ENCODE measurements at places on chromosomes 7 and 10.

DNA sequence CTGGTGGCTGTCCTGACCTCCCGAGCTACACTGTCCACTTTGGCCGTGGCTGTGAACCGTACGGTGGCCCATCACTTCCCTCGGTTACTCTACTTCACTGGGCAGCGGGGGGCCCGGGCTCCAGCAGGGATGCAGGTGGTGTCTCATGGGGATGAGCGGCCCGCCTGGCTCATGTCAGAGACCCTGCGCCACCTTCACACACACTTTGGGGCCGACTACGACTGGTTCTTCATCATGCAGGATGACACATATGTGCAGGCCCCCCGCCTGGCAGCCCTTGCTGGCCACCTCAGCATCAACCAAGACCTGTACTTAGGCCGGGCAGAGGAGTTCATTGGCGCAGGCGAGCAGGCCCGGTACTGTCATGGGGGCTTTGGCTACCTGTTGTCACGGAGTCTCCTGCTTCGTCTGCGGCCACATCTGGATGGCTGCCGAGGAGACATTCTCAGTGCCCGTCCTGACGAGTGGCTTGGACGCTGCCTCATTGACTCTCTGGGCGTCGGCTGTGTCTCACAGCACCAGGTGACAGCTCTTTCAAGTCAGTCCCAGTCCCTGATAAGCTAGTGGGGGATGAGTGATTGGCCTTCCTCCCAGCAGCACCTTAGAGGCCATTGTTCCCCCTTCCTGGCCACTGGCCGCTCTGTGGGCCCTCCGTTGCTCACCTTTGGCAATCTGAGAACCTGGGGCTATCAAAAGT is 3.0 kb downstream of the CHPF2 start:
- no peak for DNase-seq

GRCh38 chr10:44032216-44032615 is 352.7 kb downstream of the CXCL12 start:
- DNase-seq, result no peak

GRCh38 chr7:36349626-36350025 is 40.0 kb upstream of the ANLN start:
- no peak for DNase-seq

- DNase-seq, result no peak
Observed at GRCh38 chr10:32413513-32413912, 32.4 kb upstream of the CCDC7 start.

GRCh38 chr7:33870120-33870519 is 35.2 kb upstream of the BMPER start:
- DNase-seq, result no peak

DNA sequence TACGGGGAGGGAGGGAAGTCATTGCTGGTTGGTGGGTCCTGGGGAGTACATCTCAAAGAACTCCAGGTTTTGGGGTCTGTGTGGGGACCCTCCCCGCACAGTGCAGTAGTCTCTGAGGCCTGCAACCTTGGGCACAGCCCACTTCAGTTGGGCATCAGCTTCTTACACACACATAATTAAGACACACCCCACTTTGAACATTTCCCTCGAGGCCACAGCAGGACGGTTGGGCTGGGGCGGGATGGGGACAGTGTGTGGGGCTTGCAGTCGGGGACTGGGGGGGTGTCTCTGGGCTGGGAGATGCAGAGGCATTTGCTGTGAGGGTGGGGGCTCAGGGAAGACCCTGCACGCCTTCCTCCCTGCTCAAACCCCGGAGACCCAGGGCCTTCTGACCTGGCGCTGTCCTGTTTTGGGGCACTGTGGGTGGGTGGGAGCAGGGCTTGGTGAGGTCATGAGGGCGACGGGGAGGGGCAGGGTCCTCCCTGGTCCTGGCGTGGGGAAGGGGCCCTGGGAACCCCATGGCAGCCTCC is 1.3 kb downstream of the LFNG start:
- DNase-seq, result peak; percentile 60

- no peak for DNase-seq
Observed at GRCh38 chr10:121611393-121612159, 13.3 kb upstream of the FGFR2 start.

- no peak for DNase-seq
Observed at GRCh38 chr7:94394437-94395140, at the start of gene COL1A2. COL1A2 (plus strand) TSS chr7:94394895; CDS start chr7:94395032, 137 bp downstream.

GRCh38 chr10:43206391-43207235 is 60.3 kb downstream of the RASGEF1A start:
- no peak for DNase-seq

GRCh38 chr7:156534925-156535324 is 105.6 kb upstream of the RNF32 start:
- DNase-seq, result no peak

- no peak for DNase-seq
Observed at GRCh38 chr7:55127622-55128081, 108.8 kb downstream of the EGFR start.

- DNase-seq, result no peak
Observed at GRCh38 chr7:158543840-158544239, 43.8 kb downstream of the PTPRN2 start.

DNA sequence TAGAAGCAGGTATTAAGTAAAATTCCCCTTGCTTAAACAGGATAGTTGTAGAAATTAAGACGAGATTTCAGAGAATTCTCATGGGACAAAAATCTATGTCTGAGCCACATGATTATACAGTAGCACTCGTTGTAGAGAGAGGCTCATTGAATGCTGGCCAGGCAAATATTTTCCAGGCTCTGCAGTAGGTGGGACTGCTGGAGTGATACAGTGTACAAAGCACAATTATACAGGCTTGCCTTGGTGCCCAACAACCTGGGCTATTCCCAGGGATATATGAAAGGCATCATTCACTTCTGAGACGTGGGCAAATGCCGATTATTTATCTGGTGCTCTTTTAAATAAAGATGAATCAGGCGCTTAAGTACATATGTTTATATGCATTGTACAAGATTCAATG is 380.6 kb downstream of the PHTF2 start:
- DNase-seq, result no peak

DNA sequence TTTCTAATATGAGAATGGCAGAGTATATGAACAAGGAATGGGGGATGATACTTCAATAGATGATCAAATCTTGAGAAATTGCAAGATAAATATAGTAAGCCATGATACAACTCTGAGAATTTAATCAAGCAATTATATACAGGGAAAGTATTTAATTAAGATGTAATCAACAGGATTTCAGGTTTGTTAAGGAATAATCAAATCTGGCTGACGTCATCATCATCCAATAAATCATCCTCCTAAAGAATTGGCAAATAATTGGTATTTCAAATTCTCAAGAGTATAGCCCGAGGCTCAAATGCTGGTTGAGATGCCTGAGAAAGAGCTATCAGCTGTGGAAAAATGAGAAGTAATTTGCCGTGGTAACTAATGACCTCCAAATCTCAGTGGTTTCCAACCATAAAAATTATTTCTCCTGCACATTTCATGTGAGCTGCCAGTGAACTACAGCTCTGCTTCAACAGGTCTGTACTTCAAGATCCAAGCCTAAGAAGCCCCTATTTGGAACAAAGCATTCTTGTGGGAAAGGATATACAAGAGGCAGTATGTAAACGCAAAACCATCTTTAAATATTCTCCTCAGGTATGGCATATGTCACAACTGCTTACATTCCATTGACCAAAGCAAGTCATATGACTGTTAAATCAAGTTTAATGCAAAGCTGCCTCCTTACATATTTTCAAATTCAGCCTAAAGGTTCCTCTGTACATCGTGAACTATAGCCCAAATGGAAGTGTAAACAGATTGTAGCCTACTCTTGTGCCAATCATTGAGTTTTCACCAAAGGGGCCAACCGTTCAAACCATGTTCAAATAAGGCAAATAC is 503.0 kb downstream of the KIF20B start:
- no peak for DNase-seq

- DNase-seq, result no peak
Observed at GRCh38 chr10:117318909-117319308, 56.3 kb downstream of the PDZD8 start.

Measured in NCI-H1417 (cell line).